ENCODE measurements at places on chromosomes 2 and 18. TPM values are rescaled to one million over a fixed set of nuclear protein-coding genes. Genes with fewer than 3 reads are reported as not detected.

The IL1RN gene
- 0.14 TPM for total RNA-seq

The EVA1A gene
- total RNA-seq = 18.2 TPM

The SAG gene
- total RNA-seq = not detected

The POTEF gene
- total RNA-seq = 0.03 TPM

The SCG2 gene
- 1.4 TPM for total RNA-seq

The EFEMP1 gene
- total RNA-seq = 40.9 TPM

The CHST9 gene
- total RNA-seq = not detected

The TMEM178A gene
- 0.10 TPM for total RNA-seq

The DNPEP gene
- 51.3 TPM for total RNA-seq

The GPR45 gene
- not detected for total RNA-seq

The STPG4 gene
- total RNA-seq = 0.10 TPM

The NEDD4L gene
- 34.8 TPM for total RNA-seq

The HDAC4 gene
- total RNA-seq = 6.4 TPM

The RESP18 gene
- total RNA-seq = not detected

The MRPS5 gene
- total RNA-seq = 77.7 TPM

The SDC1 gene
- total RNA-seq = 223 TPM

The PAX3 gene
- not detected for total RNA-seq

The TUBA3E gene
- total RNA-seq = not detected
